ENCODE measurements at places on chromosomes 11 and 22. TPM values are rescaled to one million over a fixed set of nuclear protein-coding genes. Genes with fewer than 3 reads are reported as not detected.
A peak's percentile ranks its signal among the peaks of the same experiment; 100 is the strongest.

DNA sequence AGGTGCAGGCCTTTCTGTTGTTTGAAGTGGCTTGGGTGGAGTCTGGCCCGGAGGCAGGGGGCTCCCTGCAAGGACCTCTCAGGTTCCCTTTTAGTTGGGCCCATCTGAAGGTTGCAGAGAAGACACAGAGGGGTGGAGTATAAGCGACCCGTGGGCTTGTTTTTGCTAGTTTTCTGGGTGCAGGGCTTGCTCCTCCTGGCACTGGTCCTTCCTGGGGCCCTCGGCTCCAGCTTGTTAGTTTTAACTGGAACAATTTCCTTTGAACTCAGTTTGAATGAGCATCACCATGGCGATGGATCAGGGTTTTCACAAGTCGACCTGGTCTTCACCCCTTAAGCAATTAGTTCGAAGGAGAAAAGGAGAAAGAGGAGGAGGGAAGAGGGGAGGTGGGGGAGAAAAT, 28.5 kb upstream of the OAF start:
- H3K4me3 ChIP-seq = no peak overlapping the region
- H3K36me3 ChIP-seq = no peaks in the 10 kb centered on the region
- peaks cover 1% of the 10 kb centered on the region for H3K27me3 ChIP-seq
- peaks cover 72% of the 10 kb centered on the region for H3K4me1 ChIP-seq
- H3K27ac ChIP-seq = peak overlapping the region; percentile 99
- no peak for DNase-seq

DNA sequence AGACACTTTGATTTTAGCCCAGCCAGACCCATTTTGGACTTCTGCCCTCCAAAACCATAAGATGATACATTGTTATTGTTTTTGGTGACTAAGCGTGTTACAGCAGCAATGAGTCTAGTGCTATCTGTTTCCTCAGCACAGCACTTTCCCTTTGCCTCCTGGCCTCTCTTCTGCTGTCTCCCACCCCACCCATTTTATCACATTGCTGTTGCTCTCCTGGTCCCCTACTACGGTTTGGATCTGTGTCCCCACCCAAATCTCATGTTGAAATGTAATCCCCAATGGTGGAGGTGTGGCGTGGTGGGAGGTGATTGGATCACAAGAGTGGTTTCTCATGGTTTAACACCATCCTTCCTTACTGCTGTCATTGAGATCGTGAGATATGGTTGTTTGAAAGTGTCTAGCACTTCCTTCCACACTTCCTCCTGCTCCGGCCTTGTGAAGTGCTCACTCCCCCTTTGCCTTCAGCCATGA, 59.8 kb upstream of the CD82 start:
- H3K27me3 ChIP-seq = peaks cover 54% of the 10 kb centered on the region
- H3K4me1 ChIP-seq = no peaks in the 10 kb centered on the region
- no peak overlapping the region for H3K4me3 ChIP-seq
- DNase-seq = peak; percentile 55
- H3K27ac ChIP-seq = no peak overlapping the region

DNA sequence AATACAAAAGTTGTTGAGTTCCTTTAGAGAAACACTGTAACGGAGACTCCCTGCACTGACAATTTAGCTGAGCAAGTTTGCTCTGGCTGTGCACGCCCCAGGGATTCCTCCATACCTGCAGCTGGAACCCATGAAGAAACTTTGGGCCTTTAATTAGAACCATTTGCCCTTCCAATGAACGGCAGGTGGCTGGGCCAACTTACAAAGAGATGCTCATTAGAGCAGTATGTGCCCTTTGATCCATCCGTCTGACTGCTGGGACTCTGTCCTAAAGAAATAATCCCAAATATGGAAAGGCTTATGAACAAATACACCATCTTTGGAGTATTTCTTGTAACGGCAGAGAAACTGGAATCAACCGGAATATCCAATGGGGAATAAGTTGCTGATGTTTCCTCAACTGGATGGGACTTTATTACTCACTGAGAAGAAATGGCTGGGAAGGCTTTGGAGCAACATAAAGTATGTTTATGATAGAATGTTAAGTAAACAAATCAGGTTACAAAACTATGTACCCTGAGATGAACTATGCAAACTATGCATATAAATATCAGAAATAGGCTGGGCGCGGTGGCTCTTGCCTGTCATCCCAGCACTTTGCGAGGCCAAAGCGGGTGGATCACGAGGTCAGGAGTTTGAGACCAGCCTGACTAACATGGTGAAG, 24.4 kb upstream of the FBLN1 start:
- H3K27me3 ChIP-seq = peaks cover 1% of the 10 kb centered on the region
- peak; percentile 97 for DNase-seq
- no peaks in the 10 kb centered on the region for H3K36me3 ChIP-seq
- H3K4me3 ChIP-seq = no peak overlapping the region
- H3K4me1 ChIP-seq = peaks cover 52% of the 10 kb centered on the region
- H3K27ac ChIP-seq = peak overlapping the region; percentile 80

DNA sequence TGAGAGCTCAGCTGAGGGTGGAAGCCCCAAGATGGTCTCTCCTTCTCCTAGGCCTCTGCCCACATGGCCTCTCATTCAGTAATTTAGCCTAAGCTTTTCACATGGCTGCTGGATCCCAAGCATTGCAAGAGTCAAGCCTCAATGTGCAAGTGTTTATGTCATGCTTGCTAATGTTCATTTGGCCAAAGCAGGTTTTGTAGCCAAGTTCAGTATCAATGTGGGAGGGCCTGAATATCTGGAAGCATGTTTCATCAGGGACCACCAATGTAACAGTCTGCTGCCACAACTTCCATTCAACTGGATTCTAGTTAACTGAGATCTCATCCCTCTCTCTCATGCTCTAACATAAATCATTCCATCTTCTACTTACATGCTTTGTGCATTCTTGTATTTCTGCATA, 8.5 kb upstream of the SYTL2 start:
- no peaks in the 10 kb centered on the region for H3K27me3 ChIP-seq
- H3K27ac ChIP-seq = no peak overlapping the region
- peaks cover 54% of the 10 kb centered on the region for H3K4me1 ChIP-seq
- DNase-seq = no peak
- H3K36me3 ChIP-seq = 0 out of 2 replicates have a peak, but pooled peaks cover 4% of the 10 kb centered on the region

- H3K4me1 ChIP-seq = no peaks in the 10 kb centered on the region
- H3K36me3 ChIP-seq = no peaks in the 10 kb centered on the region
- H3K4me3 ChIP-seq = no peak overlapping the region
Measured at GRCh38 chr11:122406466-122406865, 249.1 kb upstream of the UBASH3B start.

DNA sequence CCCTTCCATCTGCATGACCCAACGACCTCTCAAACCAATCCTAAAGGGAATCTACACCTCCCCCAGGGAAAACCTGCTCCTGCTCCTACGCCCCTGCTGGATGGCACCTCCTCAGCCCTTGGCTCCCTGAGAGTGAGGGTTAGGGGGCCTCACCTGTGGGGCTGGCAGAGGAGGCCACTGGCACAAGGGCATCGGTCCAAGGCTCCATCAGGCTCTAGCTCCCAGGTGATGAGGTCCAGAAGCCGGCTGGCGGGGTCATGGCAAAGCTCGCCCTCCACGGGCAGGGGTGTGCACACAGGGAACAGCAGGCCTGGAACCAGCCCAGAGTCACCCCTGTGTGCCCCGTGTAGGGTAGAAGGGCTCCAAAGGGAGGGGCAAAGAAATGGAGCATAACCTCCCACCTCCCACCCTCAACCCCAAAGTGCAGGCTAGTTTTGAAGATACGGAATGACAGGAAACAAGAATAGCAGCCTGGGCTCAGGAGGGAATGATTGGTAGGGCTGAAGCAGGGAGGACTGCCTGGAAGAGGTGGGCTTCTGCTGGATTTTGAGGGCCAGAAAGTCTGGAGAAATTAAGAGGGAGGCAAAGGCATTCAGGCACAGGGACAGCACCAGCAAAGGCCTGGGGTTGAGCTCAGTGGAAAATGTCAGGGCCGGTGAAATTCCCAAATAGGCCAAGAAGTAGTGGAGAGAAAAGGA, 42.6 kb downstream of the DKK3 start:
- DNase-seq = no peak
- peaks cover 52% of the 10 kb centered on the region for H3K4me1 ChIP-seq
- peaks cover 22% of the 10 kb centered on the region for H3K27me3 ChIP-seq
- H3K27ac ChIP-seq = peak overlapping the region; percentile 8
- H3K36me3 ChIP-seq = peaks cover 73% of the 10 kb centered on the region

- no peaks in the 10 kb centered on the region for H3K36me3 ChIP-seq
- H3K4me3 ChIP-seq = no peak overlapping the region
- H3K27me3 ChIP-seq = no peaks in the 10 kb centered on the region
- no peaks in the 10 kb centered on the region for H3K4me1 ChIP-seq
- H3K27ac ChIP-seq = no peak overlapping the region
- DNase-seq = peak; percentile 42
Measured at GRCh38 chr11:87878373-87878825, 296.8 kb downstream of the RAB38 start.

DNA sequence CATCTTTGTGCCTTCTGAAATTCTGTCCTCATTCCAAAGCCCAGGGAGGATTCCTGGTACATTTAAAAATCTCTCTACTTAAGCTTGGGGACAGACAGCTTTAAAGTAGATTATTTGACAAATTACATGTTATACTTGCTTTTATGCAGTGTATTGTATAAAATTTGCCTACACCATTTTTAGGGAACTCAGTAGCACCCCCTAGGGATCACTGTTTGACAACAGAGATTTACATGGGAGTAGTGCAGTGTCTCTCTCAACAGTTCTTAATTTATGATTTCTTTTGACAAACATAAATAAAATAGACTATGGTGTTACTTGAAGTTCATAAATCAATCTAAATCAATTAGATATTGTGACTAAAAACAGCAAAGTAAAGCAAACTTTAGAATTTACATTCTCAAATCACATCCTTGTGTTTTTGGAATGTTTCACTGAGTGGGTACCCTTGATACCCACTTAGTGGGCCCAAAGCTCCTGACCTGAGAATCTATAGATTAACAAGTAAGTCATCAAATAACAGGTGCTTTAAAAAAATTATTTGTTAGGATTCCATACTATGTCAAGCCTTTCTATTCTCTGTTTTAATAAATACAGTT, 428.8 kb downstream of the DYNC2H1 start:
- H3K27ac ChIP-seq = peak overlapping the region; percentile 59
- H3K4me3 ChIP-seq = no peak overlapping the region
- DNase-seq = peak; percentile 54
- H3K4me1 ChIP-seq = peaks cover 40% of the 10 kb centered on the region
- no peaks in the 10 kb centered on the region for H3K27me3 ChIP-seq
- no peaks in the 10 kb centered on the region for H3K36me3 ChIP-seq

DNA sequence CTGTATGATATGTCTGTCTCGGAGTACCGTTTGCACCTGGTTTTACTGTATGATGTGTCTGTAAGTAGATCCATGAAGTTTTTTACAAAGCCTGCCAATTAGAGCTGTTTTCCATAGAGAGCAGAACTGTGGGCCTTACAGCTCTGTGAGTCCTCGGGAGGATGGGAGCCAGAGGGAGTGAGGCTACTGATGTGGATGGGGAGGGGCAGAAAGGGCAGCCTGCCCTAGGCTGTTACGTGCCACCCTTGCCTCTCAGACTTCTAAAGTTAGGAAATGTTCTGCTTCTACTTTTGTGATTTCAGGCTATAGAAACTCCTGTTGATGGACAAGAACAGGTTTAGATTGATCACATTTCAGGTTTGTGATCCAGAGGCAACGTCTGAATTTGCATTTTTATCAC, 105.2 kb downstream of the PPP6R3 start:
- no peak for DNase-seq
- H3K4me1 ChIP-seq = no peaks in the 10 kb centered on the region
- no peak overlapping the region for H3K27ac ChIP-seq
- H3K4me3 ChIP-seq = no peak overlapping the region
- peaks cover 24% of the 10 kb centered on the region for H3K36me3 ChIP-seq

DNA sequence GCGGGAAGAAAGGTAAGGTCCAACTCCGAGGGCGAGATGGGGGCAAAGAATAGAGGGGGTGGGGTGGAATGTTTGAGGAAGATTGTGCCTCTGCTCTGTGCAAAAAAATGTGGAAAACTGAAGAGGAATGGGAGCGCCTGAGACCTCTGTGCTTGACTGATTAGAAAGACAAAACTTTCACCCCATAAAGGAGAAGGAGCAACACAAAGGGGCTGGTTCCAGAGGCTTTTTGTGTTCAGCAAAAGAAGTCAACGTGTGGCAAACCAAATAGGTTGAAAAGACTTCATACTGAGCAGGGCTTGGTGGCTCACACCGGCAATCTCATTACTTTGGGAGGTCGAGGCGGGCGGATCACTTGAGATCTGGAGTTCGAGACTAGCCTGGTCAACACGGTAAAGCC, 50.8 kb downstream of the GRAMD1B start:
- peaks cover 37% of the 10 kb centered on the region for H3K4me1 ChIP-seq
- no peak for DNase-seq
- peaks cover 4% of the 10 kb centered on the region for H3K27me3 ChIP-seq

DNA sequence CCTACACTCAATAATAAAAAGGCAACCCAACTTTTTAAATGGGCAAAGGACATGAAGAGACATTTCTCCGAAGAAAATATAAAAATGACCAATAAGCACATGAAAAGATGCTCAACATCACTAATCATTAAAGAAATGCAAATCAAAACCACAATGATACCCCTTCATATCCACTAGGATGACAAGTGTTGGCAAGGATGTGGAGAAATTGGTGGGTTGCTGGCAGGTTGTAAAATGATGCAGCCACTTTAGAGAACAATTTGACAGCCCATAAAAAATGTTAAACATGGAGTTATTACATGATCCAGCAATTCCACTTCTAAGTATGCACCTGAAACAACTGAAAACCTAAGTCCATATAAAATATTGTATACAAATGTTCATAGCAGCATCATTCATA, 73.2 kb upstream of the LMO2 start:
- H3K4me1 ChIP-seq = no peaks in the 10 kb centered on the region
- DNase-seq = no peak
- H3K27me3 ChIP-seq = peaks cover 42% of the 10 kb centered on the region

- H3K27me3 ChIP-seq = 0 out of 2 replicates have a peak, but pooled peaks cover 2% of the 10 kb centered on the region
- H3K36me3 ChIP-seq = no peaks in the 10 kb centered on the region
- DNase-seq = no peak
- H3K27ac ChIP-seq = no peak overlapping the region
Measured at GRCh38 chr22:42655693-42656092, 6.5 kb upstream of the CYB5R3 start.

GRCh38 chr22:40687706-40688105, 8.4 kb downstream of the MCHR1 start:
- H3K4me3 ChIP-seq = no peak overlapping the region
- no peak overlapping the region for H3K27ac ChIP-seq
- no peaks in the 10 kb centered on the region for H3K36me3 ChIP-seq
- peaks cover 4% of the 10 kb centered on the region for H3K27me3 ChIP-seq
- H3K4me1 ChIP-seq = peaks cover 7% of the 10 kb centered on the region
- no peak for DNase-seq

DNA sequence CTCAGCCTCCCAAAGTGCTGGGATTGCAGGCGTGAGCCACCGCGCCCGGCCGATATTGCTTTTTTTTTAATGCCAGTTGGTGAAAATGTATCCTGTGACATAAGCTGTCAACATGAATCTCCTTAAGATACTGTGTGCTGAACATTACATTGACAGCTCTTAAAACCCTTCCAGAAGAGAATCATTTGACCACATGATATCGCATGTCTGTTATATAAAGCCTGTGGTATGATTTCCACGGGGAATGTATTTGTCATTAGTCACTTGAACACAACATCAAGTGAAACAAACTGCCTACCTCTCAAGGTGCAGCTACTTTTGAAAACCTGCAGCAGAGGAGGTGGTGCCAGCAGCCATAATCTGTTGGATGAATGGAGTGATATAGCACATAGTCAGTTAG, 67.0 kb downstream of the BCL2L13 start:
- no peak for DNase-seq
- peaks cover 21% of the 10 kb centered on the region for H3K36me3 ChIP-seq
- peaks cover 52% of the 10 kb centered on the region for H3K4me1 ChIP-seq
- peaks cover 2% of the 10 kb centered on the region for H3K27me3 ChIP-seq

Gene BAIAP2L2
- not detected for total RNA-seq

Gene GGT1
- 2.2 TPM for total RNA-seq

Gene TIMP3
- total RNA-seq = 506 TPM

Gene DRD2
- not detected for total RNA-seq

Gene PMM1
- 66.3 TPM for total RNA-seq

Data from HFFc6 (cell line).